ENCODE measurements at places on chromosomes 1 and 21. TPM values are rescaled to one million over a fixed set of nuclear protein-coding genes. Genes with fewer than 3 reads are reported as not detected.

DNA sequence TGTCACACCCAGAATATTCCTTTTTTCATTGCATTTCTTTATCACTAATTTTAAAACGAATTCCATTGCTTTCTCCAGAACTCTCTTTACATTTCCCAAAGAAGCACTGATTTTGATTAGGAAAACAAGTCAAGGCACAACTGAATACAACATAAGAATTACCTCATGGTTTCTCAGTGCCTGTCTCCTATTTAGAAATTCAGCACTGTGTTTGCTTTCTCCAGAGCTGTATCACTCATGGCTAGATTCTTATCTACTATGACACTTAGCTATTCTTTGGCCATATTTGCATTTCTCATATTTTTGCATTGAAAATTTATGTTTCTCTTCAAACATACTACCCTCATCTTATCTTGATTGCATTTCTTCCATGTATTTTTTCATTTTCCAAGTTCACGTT, 1402.0 kb downstream of the MRPL39 start:
- no peaks in the 10 kb centered on the region for H3K27me3 ChIP-seq
- no peak overlapping the region for H3K27ac ChIP-seq
- no peaks in the 10 kb centered on the region for H3K36me3 ChIP-seq
- H3K4me1 ChIP-seq = no peaks in the 10 kb centered on the region
- H3K4me3 ChIP-seq = no peak overlapping the region

- H3K4me1 ChIP-seq = peaks cover 14% of the 10 kb centered on the region
- no peak overlapping the region for H3K4me3 ChIP-seq
- H3K27me3 ChIP-seq = no peaks in the 10 kb centered on the region
- H3K27ac ChIP-seq = no peak overlapping the region
- H3K36me3 ChIP-seq = no peaks in the 10 kb centered on the region
Observed at GRCh38 chr1:235366286-235366685, 941 bp upstream of the TBCE start.

- H3K27me3 ChIP-seq = no peaks in the 10 kb centered on the region
- H3K4me1 ChIP-seq = no peaks in the 10 kb centered on the region
- no peak overlapping the region for H3K27ac ChIP-seq
- no peak for DNase-seq
- H3K36me3 ChIP-seq = no peaks in the 10 kb centered on the region
Observed at GRCh38 chr1:6652986-6653385, 28.3 kb downstream of the THAP3 start.

DNA sequence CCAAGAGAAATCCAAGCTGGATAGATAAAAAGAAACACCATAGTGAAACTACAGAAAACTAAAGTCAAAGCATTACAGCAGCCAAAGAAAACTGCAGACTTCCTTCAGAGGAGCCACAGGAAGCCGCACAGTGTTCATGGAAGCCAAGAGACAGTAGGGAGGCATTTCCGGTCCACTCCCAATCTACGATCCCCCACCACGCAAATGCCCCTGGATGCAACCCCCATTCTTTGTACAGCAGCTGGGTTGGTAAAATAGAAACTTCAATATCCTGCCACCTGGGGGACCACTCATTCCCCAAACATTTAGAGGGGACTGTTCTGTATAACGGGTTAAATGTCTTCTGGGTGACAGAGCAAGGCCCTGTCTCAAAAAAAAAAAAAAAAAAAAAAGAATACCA, 43.9 kb upstream of the TSPEAR start:
- DNase-seq = no peak
- no peak overlapping the region for H3K4me3 ChIP-seq
- H3K36me3 ChIP-seq = no peaks in the 10 kb centered on the region
- no peaks in the 10 kb centered on the region for H3K27me3 ChIP-seq

DNA sequence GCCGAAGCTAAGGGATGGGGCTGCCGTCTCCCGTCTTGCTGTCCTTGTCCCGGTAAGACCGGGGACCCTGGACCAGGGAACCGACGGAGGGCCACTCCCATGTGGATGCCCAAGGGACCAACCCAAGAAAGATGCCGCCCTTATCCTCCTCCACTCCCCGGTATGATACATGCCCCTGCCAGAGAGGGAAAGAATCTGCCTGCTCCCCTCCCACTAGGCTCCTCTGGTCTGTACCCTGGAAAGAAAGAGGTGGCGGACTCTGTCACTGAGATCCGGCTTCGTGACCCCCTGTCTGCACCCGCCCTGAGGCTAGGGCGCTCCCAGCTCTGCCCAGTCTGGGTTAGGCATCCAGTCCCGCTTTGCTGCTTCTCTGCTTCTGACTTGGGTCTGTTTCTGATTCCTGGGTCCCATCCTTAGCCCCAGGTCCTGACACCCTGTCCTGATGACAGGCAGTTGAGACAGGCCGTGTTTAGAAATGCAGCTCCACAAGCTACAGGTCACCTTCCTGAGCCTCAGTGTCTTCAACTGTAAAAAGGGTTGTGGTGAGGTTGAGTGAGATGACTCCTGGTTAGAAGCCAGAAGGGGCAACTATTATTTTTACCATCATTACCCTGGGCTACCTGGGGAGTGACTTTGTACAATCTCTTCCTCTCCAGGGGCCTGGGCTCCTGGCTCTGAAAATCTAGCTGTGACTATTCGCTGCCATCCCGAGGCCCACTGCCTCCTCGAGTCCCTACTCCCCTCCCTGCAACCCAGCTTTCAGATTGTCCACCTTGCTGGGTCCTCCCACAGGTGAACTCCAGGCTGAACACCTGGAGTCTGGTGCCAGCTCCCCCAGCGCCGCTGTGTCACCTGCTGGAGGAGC, 3.7 kb downstream of the MATN1 start:
- peak overlapping the region; percentile 64 for H3K4me3 ChIP-seq
- DNase-seq = no peak
- peaks cover 5% of the 10 kb centered on the region for H3K4me1 ChIP-seq

DNA sequence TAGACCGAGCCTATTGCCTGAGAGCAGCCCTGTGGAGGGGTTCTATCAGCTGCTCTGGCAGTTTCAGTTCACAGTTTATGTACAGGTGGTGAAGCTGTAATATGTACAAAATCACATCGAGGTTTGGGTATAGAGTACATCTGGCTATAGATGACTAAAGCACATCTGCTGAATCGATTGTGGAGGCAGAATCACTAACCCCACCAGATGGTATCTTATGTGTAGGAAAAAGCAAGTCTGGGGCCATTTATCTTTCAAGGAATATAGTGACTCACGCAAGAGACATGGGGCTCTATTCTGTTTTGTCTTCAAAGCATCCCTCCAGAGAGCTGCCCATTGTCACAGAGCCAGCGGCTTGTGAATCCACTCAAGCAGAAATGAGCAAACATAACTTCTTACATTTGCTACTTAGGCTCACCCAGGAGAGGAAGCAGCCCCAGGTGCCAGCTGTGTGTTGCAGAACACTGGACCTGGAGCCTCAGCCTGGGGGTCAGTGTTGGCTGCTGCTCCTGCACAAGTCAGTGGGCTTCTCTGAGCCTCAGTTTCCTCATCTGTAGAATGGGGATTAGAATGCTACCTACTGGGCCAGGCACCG, 21.3 kb downstream of the MIIP start:
- DNase-seq = peak; percentile 20
- H3K27me3 ChIP-seq = no peaks in the 10 kb centered on the region
- H3K36me3 ChIP-seq = no peaks in the 10 kb centered on the region
- no peak overlapping the region for H3K4me3 ChIP-seq
- no peaks in the 10 kb centered on the region for H3K4me1 ChIP-seq

The TMOD4 gene
- 1.1 TPM for total RNA-seq

The SLC45A1 gene
- 15.1 TPM for total RNA-seq

The PCAT6 gene
- total RNA-seq = not detected

The KCNE2 gene
- 0.44 TPM for total RNA-seq

The VAV3 gene
- 3.3 TPM for total RNA-seq

The TDRD5 gene
- not detected for total RNA-seq

The NCDN gene
- total RNA-seq = 29.9 TPM

Data from tibial nerve (tissue), 4 donors.